HT1080 (cell line): ENCODE measurements at places on chromosomes 4 and X. TPM values are rescaled to one million over a fixed set of nuclear protein-coding genes. Genes with fewer than 3 reads are reported as not detected.

PDCL2 gene
- total RNA-seq: not detected in 2 replicates

ARHGAP6 gene
- total RNA-seq: 0.43 and 0.70 TPM in 2 replicates

DNA sequence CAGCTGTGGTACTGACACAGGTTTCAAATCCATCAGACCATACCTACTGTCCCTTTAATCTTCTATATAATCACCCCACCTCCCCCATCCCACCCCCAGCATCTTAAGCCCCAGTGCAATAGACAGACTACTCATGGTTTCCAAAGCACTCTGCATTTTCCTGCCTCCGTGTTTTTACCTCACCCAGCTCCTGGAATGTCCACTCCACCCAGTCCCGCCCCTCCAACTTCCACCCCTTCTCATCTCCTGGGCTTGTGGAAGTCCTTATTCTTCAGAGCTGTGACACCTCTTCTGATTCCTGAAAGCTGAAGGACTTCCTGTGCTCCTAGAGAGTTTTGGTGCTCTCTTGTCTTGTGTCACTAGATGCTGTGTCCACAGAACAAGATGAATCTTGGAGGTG lies 94.3 kb downstream of the EFNB1 start:
- DNase-seq: no peak

GRCh38 chr4:97548943-97549583 lies 594.2 kb downstream of the STPG2 start:
- no peak for DNase-seq

DNA sequence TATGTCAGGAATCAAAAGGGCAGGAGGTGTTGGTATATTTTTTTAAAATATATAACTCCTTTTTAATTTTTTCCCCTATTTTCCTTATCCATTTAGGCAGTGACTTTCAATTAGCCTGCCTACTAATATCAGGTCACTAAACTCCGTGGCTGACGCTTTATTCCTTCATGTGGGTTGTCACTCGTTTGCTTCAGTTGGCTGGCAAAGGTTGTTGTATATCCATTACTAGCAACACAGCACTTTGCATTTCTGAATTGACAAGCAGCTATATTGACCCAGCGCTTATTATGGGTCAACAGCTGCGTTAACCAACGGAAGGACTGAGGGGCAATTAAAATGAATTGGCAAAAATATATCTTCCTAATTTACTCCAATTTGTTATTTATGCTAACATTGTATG lies 87.7 kb downstream of the ARX start:
- DNase-seq: no peak

DNA sequence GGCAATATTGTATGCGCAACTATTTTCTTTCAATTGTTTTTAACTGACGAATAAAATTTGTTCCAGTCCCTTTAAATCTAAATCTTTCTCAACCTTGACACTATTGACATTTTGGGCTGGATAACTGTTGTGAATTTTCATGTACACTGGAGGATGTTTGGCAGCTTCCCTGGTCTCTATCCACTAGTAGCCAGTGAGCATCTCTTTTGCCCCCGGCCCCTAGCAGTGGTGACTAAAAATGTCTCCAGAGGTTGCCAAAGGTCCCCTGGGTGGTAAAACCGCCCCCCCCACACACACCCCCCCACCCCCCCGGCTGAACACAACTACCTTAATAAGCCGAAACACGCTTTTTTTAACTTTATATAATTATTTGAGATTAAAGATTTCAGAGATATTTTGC lies 514 bp downstream of the FANCB start:
- no peak for DNase-seq

- no peak for DNase-seq
These were observed 170.8 kb upstream of the NUDT6 start for GRCh38 chr4:123093236-123093635.

DNA sequence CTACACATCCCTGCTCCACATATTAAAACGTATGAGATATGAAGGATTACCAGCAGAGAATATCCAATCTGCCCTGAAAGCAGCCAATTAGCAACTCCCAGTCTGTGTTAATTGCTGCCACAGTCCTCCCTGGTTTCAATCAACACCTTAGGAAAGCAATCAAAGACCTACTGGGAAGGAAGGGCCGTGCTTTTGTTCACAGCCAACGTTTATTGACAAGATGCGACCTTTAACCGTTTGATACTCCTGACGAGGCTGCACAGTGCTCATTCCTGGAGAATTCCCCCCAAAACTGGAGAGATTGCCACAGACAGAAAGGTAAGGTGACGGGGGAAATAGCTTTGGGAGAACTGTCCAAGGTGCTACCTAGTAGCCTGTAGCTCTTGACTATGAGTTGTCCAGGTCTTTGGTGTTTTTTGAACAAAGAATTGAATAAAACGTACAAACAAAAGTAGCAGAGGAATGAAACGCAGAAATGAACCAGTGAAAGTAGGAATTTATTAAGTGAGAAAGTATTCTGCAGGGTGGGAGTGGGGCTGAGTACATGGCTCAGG lies 596.5 kb downstream of the NLGN4X start:
- no peak for DNase-seq

- no peak for DNase-seq
These were observed 755.8 kb downstream of the RPA4 start for GRCh38 chrX:97639526-97639925.
